ENCODE measurements at places on chromosomes 3 and 15. TPM values are rescaled to one million over a fixed set of nuclear protein-coding genes. Genes with fewer than 3 reads are reported as not detected.

The PAK6 gene
- total RNA-seq = not detected

The ARNT2 gene
- total RNA-seq = not detected

The FGF12 gene
- total RNA-seq = not detected

The MAP6D1 gene
- total RNA-seq = 1.0 TPM

The UBE2E2 gene
- 14.0 TPM for total RNA-seq

The FSIP1 gene
- total RNA-seq = 0.30 TPM

The IRAK2 gene
- 4.3 TPM for total RNA-seq

The PCSK6 gene
- total RNA-seq = 2.9 TPM

The HDC gene
- total RNA-seq = not detected

The GPR15 gene
- total RNA-seq = 10.8 TPM

The MESP2 gene
- not detected for total RNA-seq

The TCTA gene
- 34.0 TPM for total RNA-seq

The GOLGA6L25 gene
- total RNA-seq = not detected

The ILDR1 gene
- not detected for total RNA-seq

The HTR3E gene
- not detected for total RNA-seq

The TIPIN gene
- total RNA-seq = 14.4 TPM

The DPPA2 gene
- total RNA-seq = not detected

The PIERCE2 gene
- not detected for total RNA-seq

The SPTBN5 gene
- total RNA-seq = 0.96 TPM

The SLC28A2 gene
- total RNA-seq = not detected

The CPA3 gene
- total RNA-seq = not detected

The SCG3 gene
- total RNA-seq = not detected

Data from naive thymus-derived CD8-positive, alpha-beta T cell (primary cell).